ENCODE measurements at places on chromosomes 2 and 18.

DNA sequence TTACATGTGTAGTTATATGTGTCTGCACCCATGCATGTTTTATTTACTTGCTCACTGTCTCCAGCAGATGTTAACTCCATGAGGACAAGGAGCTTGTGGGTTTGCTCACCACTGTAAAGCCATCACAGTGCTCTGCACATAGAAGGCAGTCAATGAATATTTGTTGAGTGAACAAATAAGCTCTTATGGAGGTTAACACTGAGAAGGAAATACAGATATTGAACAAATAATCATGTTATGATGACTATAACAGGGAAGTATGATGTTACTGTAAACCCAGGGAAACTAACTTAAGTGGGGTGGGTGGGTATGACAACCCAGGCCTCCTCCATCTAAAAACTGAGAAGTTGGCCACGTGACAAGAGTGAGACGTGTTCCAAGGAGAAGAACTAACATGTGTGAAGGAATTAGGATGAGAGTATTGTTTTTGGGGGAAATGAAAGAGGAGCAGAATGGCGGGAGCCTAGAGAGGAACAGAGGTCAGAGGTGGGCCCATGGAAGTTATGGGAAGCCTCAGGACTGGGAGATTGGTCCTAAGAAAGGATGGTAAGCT is 6.0 kb upstream of the FAM117B start:
- no peak for DNase-seq
- no peak overlapping the region for H3K27ac ChIP-seq

GRCh38 chr2:158042666-158043065 is 59.0 kb upstream of the UPP2 start:
- no peak overlapping the region for H3K27ac ChIP-seq
- no peak overlapping the region for H3K4me3 ChIP-seq
- peaks cover 1% of the 10 kb centered on the region for H3K4me1 ChIP-seq
- no peak for DNase-seq
- no peaks in the 10 kb centered on the region for H3K36me3 ChIP-seq

GRCh38 chr18:35620765-35621164 is 39.2 kb downstream of the GALNT1 start:
- no peak for DNase-seq
- peaks cover 8% of the 10 kb centered on the region for H3K36me3 ChIP-seq

DNA sequence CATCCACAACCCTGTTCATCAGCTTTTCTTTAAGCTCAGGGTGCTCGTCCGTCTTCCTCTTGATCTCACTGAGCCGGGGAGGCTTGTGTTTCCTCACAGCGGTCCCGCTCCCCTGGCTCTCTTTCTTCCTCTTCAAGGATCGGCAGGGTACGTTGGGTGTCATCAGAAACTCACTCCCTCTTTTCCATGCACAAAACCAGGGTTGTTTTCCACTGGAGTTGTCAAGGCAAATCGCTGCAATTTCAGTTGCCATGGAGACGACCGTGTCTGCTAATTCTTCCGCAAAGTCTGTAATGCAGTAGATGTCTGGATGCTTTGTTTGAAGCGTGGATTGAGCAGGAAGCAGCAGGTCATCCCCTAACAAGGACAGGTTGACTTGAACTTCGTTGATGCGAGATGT is 146.4 kb downstream of the DAW1 start:
- no peaks in the 10 kb centered on the region for H3K27me3 ChIP-seq
- no peak for DNase-seq
- H3K4me3 ChIP-seq, result no peak overlapping the region
- no peaks in the 10 kb centered on the region for H3K36me3 ChIP-seq

All from activated CD4-positive, alpha-beta memory T cell treated with anti-CD3 and anti-CD28 coated beads, Interleukin-2, amount 10 ng/mL, durations not matched to agents 7 days and 5 days (primary cell).